ENCODE measurements at places on chromosomes 4 and X. TPM values are rescaled to one million over a fixed set of nuclear protein-coding genes. Genes with fewer than 3 reads are reported as not detected.

GRCh38 chrX:49912086-49912485 lies 10.3 kb upstream of the CLCN5 start:
- no peak for DNase-seq
- H3K27me3 ChIP-seq: no peaks in the 10 kb centered on the region
- H3K27ac ChIP-seq: no peak overlapping the region
- H3K36me3 ChIP-seq: no peaks in the 10 kb centered on the region

DNA sequence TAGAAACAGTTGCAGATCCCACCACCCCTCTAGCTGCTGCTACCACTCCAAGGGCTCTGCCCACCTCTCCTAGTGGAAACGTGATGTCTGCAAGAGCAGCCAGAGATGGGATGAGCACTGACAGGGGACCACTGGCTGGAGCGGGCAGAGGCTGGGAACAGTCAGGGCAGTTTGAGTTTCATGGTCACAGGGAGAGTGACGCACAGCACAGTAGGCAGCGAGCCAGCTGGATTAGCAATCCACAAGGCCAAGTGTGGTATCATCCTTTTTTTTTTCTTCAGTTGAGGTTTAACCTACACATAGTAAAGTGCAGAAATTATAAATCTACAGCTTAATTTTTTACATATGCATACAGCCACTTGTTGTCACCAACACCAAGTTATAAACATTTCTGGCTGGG lies 6.4 kb upstream of the SCML2 start:
- H3K36me3 ChIP-seq: no peaks in the 10 kb centered on the region
- H3K4me3 ChIP-seq: no peak overlapping the region
- H3K27ac ChIP-seq: no peak overlapping the region
- no peaks in the 10 kb centered on the region for H3K27me3 ChIP-seq
- H3K4me1 ChIP-seq: no peaks in the 10 kb centered on the region

- DNase-seq: peak; percentile 85
- no peaks in the 10 kb centered on the region for H3K36me3 ChIP-seq
- no peak overlapping the region for H3K4me3 ChIP-seq
- H3K27me3 ChIP-seq: no peaks in the 10 kb centered on the region
Measured at GRCh38 chrX:113384628-113385027, 544.0 kb upstream of the AMOT start.

DNA sequence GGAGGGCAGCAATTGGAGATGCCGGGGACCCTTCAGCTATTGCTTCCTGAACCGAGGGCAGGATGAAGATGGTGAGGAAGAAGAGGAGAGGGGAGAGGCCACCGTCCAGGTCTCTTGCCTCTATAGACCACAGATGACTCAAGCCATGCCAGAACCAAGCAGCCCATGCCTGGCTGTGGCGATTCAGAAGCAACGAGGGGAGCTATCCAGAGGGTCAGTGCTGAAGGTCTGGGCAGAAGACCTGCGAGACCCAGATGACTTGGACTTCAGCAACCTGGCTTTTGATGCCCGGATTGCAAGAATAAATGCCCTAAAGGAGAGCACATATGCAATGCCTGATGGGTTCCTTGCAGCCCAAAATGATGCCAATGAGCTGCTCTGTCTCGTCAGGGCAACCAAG lies 70.2 kb upstream of the PRPS2 start:
- DNase-seq: no peak
- H3K36me3 ChIP-seq: no peaks in the 10 kb centered on the region
- no peaks in the 10 kb centered on the region for H3K27me3 ChIP-seq
- no peak overlapping the region for H3K4me3 ChIP-seq
- no peak overlapping the region for H3K27ac ChIP-seq

- H3K27ac ChIP-seq: no peak overlapping the region
- H3K4me1 ChIP-seq: peaks cover 8% of the 10 kb centered on the region
- no peaks in the 10 kb centered on the region for H3K27me3 ChIP-seq
Measured at GRCh38 chr4:128299848-128300247, 12.2 kb upstream of the PGRMC2 start.

DNA sequence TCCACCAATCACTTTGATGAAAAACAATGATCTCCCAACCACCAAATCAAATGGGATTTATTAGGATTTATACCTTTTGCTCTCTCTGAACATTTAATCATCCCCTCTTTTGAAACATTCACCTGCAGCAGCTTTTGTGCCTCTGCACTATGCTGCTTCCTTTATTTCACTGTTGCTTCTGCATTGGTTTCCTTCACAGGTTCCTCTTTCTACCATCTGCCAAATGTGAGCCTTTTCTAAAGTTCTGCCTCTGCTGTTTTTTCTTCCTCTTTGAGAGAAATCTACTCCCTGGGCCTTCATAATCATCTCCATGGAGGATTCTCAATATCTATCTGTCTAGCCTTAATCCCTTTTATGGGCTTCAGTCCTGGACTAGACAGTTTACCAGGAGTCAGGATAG lies 24.7 kb downstream of the CUL4B start:
- H3K4me3 ChIP-seq: no peak overlapping the region
- DNase-seq: no peak
- no peak overlapping the region for H3K27ac ChIP-seq
- peaks cover 73% of the 10 kb centered on the region for H3K36me3 ChIP-seq
- H3K4me1 ChIP-seq: no peaks in the 10 kb centered on the region
- no peaks in the 10 kb centered on the region for H3K27me3 ChIP-seq

GRCh38 chr4:140071806-140072205 lies 82.2 kb downstream of the MAML3 start:
- H3K27ac ChIP-seq: peak overlapping the region; percentile 45
- H3K4me1 ChIP-seq: peaks cover 47% of the 10 kb centered on the region
- no peaks in the 10 kb centered on the region for H3K36me3 ChIP-seq
- peak overlapping the region; percentile 18 for H3K4me3 ChIP-seq
- DNase-seq: peak; percentile 84
- H3K27me3 ChIP-seq: no peaks in the 10 kb centered on the region

DNA sequence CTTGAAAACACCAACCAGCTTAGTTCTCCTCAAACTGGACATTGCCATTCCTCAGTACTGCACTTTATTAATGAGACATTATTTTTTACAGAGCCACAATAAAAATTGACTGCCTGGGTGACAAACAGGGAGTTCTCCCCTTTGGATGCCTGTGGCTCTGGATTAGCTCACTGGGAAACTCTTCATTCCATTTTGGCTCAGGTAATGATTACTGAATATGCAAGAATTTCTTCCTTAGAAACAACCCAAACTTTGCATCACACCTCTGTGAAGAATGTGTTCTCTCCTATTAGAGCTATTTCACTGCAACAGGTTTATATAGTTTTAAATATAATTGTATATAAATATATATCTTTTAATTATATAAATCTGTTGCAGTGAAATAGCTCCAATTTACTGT lies 2065.8 kb downstream of the ARAP2 start:
- DNase-seq: no peak
- no peak overlapping the region for H3K4me3 ChIP-seq
- no peak overlapping the region for H3K27ac ChIP-seq
- peaks cover 36% of the 10 kb centered on the region for H3K4me1 ChIP-seq

GRCh38 chrX:120725874-120726273 lies 96.0 kb upstream of the C1GALT1C1 start:
- no peak for DNase-seq
- H3K27ac ChIP-seq: no peak overlapping the region
- no peaks in the 10 kb centered on the region for H3K27me3 ChIP-seq
- no peak overlapping the region for H3K4me3 ChIP-seq

The ATP1B4 gene
- total RNA-seq: not detected

The ZIC3 gene
- total RNA-seq: not detected
